ENCODE measurements at places on chromosomes 3 and 15.

DNA sequence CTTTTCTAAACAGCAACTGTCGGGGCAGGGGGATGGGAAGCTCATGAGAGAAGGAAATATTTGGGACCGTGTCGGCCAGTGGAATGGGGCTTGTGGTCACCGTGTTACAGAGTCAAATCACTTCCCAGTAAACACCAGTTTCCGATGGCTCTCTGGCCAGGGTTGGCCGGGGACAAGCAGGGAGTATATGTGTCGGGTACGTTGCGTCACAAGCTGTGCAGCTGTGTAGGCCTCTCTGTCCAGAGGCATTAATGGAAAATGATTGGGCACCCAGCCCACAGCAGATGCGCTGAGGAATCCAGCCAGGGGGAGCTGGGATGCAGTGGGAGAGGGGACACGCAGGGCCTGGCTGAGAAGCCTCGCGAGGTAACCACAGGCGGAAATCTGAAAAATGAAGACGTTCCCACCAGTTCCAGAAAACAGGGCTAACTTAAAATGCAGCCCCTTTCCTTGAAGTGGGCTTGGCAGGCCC, 15.8 kb upstream of the ALDH1A3 start:
- no peak for DNase-seq

DNA sequence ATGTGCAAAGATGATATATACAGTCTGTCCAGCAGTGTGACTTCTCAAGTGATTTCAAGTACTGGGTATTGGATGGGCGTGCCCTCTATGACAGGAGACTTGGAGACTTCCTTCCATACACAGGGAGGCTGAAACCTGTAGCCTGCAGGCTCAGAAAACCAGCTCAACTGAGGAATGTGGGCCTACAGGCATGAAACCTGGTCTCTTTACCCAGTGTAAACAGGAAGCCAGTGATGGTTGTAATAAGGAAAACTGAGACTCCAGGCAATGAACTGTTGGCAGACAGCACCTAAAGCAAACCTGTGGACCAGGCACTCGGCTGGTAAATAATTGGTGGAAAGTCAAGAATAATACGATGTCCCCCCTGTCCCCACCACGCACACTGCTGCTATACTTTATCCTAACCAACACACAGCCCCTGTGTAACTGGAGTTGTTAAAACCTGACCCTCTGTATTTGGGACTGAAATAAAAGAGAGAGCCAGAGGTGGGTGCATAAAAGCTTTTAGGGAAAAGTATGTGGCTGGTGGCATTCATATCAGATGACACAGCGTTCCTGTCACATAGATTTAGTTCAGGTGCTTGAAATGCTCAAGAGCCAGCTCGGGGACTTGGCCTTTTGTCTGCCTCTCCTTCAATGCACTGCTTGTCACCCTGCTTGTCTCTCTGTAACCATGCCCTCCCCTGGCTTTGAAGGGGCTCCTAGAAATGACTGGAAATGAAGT, 144.7 kb downstream of the TPRG1 start:
- no peak for DNase-seq

GRCh38 chr15:66785637-66786036, 83.6 kb downstream of the SMAD6 start:
- no peak for DNase-seq

- no peak for DNase-seq
Measured at GRCh38 chr3:12981306-12982275, 91.6 kb downstream of the IQSEC1 start.

GRCh38 chr15:39628144-39628508, 47.2 kb downstream of the THBS1 start:
- peak; percentile 22 for DNase-seq

DNA sequence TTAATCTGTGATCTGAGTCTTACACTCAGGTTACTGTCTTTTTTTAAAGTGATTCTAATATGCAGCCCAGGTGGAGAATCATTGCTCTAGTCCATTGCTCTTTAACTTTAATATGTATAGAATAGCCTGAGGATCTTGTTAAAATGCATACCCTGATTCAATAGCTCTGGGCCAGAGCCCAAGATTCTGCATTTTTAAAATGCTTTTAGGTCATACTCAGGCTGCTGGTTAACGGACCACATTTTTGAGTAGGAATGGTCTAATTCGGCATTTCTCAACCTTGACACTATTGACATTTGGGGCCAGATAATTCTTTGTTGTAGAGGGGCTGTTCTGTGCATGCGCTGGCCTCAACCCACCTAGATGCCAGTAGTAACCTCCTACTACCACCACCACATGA, 20.9 kb upstream of the FSTL1 start:
- DNase-seq = no peak

DNA sequence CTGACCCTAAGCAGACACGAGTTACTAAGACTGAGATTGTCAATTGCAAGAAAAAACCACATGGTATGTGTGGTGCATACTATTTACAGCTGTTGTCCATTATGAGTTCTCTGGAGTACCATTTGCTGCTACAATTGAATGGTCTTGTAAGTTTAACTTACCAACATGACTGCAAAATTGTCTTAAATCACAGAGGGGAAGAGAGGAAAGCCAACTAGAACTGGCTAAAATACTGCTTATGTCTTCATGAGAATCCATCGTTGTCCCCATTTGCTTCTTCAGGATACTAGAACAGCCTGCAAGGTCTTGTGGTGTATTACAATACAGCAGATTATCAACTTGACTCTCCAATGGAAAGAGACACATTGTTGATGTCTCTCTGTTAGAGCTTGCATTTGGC, 313.2 kb downstream of the AGBL1 start:
- no peak for DNase-seq

DNA sequence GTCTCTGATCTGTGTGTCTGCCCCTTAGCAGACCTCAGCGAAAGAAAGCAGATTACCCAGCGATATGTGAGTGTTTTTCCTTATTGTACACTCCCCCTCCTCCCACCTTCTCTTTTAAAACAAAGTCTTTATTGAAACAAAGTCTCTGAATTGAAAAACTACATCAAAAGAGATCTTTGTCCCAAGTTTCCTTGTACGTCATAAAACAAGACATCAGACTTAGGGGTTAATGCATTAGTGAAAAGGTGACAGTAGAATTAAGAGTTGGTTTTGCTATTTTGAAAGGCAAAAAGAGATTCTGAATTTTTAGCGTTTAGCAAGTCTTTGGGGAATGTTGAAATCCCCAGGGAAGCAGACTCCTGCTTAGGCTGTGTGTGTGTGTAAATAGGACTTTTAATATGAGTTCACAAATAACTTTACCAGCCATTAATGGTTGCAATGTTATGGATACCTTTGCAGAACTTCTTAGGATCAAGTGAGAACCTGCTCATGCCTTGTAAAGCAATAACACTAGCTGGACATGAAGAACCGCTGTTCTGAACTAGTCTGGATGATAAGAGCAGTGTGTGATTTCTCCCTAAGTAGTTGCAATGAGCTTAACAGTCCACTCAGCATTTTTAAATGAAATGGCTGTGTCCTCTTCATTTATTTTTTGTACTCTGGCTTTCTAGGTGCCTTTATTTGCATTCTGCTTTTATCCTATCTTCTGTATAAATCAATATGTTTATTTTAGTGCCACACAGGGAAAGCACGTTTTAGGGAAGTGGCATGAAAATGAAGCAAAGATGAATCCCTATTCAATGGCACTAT, 136.6 kb downstream of the MCTP2 start:
- no peak for DNase-seq

- no peak for DNase-seq
Measured at GRCh38 chr3:186644683-186645082, 4.5 kb downstream of the FETUB start.

DNA sequence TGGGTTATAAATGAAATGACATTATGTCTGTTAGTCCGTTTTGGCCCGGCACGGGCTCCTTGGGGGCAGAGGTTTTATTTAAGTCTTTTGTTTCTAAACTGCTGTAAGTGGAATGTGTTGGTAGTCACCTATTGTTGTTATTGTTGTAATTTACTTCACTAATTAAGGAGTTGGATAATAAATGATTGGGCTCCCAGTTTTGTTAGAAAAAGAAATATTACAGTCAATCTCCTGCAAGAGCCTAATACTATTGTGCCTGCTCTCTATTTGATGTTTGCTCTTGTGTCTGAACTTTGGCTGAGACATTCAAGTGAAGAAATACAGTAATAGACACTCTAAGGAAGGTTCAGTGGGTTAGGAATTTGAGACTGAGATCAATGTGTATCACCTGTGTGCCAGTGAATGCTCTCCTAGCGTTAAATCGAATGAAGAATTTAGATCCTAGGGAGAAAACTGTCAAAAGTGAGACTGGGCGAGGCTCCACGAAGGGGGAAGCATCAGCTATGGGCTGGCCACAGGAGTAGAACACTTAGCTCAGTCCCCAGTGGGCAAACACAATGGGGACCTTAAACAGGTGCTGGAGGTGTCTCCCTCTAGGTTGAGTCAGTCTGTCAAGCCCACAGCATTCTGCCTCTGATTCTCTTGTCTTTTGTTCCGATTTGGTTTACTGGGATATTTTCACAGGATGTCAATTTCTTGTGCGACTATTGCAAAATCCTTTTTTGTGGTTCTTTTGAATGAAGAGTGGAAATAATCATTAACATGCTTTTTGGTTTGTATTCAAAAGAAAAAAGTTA, 1.2 kb downstream of the ROBO2 start:
- DNase-seq = no peak

Data from H7 (cell line).